ENCODE measurements at places on chromosomes 6 and 20.

GRCh38 chr6:157798851-157799250 lies 24.2 kb upstream of the SNX9 start:
- no peak for DNase-seq

GRCh38 chr6:73614802-73615201 lies 39.0 kb downstream of the SLC17A5 start:
- DNase-seq, result no peak

GRCh38 chr20:34891166-34892062 lies 15.0 kb downstream of the ACSS2 start:
- no peak for DNase-seq

- no peak for DNase-seq
These were observed 838 bp upstream of the POM121L2 start for GRCh38 chr6:27312950-27313271.

GRCh38 chr6:31402324-31403282 lies 792 bp upstream of the MICA start:
- no peak for DNase-seq

DNA sequence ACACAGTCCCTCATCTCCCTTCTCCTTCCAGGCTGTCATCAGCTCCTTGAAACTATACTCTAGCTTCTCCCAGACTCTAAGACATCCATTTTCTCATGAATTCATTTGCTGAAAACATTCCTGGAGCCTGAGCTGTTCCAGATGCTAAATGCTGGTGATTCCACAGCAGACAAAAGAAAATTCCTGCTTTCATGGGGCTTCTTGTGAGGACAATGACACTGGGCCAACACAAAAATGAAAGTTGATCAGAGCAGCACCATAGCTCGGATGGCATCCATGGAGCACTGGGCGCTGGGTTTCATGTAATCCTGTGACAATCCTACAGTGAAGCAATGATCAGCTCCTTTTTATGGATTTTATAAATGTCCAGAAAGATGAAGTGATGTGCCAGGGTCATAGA lies 47.4 kb upstream of the STX16 start:
- DNase-seq, result no peak

DNA sequence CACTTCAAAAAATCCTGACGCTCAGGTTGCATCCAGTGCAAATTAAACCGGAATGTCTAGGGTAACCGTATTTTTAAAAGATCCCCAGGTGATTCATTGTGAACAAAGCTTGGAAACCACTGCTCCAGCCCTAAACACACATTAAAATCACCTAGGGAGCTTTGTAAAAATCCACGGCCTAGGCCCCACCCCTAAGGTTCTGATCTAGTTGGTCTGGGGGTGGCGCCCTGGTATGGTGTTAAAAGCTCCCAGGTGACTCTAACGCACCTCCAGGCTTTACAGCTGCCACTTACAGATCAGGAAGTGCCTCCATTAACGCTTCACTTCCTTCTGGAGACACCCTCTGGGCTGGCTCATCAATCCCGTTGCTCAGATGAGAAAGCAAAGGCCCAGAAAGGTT lies 92.2 kb downstream of the GRM4 start:
- DNase-seq, result no peak

All from A549 (cell line).